ENCODE measurements at places on chromosomes 1 and 21. TPM values are rescaled to one million over a fixed set of nuclear protein-coding genes. Genes with fewer than 3 reads are reported as not detected.

The NBPF6 gene
- not detected for total RNA-seq

The CD53 gene
- total RNA-seq, result not detected

The PHLDA3 gene
- 319 TPM for total RNA-seq

The C1orf210 gene
- total RNA-seq, result not detected

The OXCT2 gene
- total RNA-seq, result 0.88 TPM

The EPHX1 gene
- 28.3 TPM for total RNA-seq

The SLAMF8 gene
- 0.05 TPM for total RNA-seq

The ERICH3 gene
- total RNA-seq, result not detected

GRCh38 chr1:44072204-44072603 lies 40.9 kb upstream of the SLC6A9 start:
- DNase-seq, result peak; percentile 94

DNA sequence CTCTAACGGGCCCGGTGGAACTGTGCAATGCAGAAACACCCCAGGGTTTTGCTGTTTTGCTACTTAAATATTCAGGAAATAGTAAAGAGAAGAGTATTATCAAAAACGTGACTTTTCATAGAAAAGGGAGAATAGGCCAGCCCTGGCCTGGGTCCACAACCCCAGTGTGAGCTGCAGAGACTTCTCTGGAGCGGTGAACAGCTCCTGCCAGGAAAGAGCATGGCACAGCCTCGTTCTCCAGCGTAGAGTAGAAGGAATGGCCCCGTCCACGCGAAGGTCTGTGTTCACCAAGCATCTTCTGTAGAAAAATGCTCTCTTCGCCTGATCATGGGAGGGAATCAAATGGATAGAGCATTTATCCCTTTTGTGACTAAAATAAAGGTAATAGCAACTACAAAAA lies 51.4 kb downstream of the PDE9A start:
- no peak for DNase-seq

DNA sequence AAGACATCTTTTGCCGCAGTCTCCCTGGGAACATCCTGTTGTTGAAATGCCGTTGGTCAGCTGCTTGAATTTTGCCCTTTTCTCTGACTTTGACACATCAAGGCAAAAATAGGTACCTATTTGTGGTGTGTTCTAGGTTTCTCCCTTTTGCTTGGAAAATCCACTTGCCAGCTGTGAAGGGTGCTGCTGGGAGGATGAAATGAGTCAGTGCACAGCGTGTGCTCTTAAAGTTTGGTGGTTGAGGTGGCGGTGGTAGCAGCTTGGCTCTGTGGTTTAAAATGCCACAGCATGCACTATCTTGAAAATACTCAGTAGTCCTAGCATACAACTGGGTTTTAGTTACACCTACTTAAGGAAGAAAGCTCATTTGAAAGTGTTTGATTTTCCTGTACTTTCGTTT lies 183.8 kb downstream of the DHRS3 start:
- peak; percentile 90 for DNase-seq

- DNase-seq, result peak; percentile 49
Measured at GRCh38 chr1:100597061-100597741, 59.3 kb downstream of the GPR88 start.

DNA sequence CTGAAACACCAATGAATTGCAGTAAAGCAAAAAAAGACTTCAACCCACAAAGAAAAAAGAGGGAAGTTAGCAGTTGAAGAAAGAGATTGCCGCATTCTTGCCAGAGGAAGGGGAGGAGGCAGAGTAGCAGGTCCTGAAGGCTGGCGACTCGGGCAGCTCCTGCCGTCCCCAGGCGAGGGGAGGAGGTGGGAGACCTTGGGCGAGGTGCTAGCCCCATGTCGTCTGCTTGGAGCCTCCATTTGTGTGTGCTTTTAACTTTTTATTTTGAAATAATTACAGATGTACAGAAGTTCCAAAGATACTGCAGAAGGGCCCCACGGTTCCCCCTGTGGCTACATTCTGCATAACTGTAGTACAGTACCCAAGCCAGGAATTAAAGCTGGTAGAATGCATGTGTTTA lies 6.7 kb downstream of the TRPM2 start:
- DNase-seq, result no peak

GRCh38 chr1:36857754-36858153 lies 176.6 kb downstream of the GRIK3 start:
- no peak for DNase-seq

GRCh38 chr1:171642197-171642596 lies 10.3 kb downstream of the MYOC start:
- DNase-seq, result no peak

- DNase-seq, result no peak
Measured at GRCh38 chr1:11738783-11739182, 2.8 kb downstream of the AGTRAP start.

- DNase-seq, result no peak
Measured at GRCh38 chr1:188017921-188018320, 1189.2 kb downstream of the PLA2G4A start.

DNA sequence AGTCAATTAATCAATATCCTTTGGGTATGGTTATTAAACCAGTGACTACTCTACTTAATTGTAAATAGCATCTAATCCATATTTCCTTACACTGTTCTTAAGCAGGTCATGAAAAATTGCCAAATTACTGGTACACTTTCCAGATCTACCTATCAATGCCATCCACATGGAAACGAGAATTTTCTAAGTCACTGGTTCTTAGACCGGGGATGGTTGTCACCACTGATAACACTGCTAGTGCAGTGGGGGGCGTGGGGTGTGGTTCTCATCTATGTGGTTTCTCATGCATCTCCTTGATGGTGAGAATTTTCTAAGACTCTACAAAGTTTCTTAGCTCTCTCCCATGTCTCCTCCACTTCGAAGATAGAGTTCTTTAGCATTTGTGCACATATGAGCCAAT lies 63.7 kb upstream of the COG2 start:
- DNase-seq, result no peak

DNA sequence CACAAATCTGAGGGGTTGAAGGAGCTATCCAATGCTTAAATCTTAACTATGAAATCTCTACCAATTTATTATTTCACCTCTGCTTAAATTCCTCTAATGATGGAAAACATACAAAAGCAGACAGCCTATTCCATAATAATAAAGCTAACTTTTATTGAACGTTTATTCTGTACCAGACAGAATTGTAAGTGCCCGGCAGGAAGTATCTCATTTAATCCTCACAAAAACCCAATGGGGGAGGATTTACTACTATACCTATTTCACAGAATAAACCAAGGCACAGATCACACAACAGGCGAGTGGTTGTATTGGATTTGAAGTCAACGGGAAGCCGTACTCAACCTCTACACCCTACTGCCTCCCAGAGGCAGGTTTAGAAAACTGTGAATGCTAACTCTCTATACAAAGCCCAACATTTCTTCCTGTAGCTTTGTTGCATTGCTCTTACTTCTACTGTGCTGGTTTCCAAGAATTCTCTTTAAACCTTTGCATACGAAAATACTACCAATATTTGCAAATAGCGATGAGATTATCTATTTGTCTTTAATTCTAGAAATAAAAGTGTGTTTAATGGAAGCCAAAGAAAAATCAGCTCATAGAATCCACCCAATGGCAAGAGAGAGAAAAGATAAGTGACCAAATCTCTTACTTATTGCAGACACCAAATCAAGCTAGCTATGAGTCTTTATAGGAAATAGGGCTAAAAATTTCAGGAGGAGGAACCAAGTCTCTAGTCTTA lies 33.5 kb upstream of the C1orf53 start:
- DNase-seq, result peak; percentile 59

- DNase-seq, result no peak
Measured at GRCh38 chr1:82220754-82221153, 420.0 kb downstream of the ADGRL2 start.

DNA sequence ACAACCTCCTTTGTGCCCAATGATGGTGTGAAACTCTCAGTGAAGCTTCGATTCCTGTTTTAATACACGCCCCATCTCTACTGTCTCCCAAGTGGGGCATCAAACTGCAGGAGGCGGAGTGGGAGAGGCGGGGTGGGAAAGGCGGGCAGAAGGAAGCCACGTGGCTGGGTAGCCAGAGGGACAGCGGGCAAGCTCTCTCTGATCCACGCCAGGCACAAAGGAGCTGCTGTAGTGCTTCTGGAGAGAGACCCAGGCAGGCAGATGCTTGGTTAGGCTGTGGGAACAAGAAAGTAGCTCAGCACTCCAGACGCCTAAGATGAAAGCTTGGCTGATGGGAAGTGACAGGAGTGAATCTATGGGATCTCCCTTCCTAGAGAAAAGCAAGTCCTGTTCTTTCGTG lies 25.7 kb downstream of the TRIM67 start:
- no peak for DNase-seq

GRCh38 chr1:179925922-179926849 lies 28.4 kb upstream of the CEP350 start:
- no peak for DNase-seq

GRCh38 chr1:75672528-75673393 lies 51.7 kb upstream of the ACADM start:
- DNase-seq, result peak; percentile 50

DNA sequence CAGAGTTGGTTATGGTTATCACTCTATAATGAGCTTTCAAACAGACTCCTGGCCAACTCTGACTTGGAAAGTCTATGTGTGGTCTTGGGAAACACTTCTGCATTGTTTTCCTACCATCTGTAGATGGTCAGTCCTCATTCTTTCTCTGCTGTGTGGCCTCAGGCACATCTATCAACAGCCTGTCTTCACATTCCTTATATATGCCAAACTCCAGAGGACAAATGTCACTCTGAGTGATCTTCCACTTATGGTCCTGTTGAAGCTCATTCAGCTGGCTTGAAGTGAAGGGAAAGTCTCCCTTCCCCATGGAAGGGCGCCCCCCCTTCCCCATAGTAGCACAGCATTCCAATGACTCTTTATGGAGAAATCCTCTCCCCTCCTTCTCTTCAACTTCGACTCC lies 58.7 kb downstream of the VANGL2 start:
- no peak for DNase-seq

DNA sequence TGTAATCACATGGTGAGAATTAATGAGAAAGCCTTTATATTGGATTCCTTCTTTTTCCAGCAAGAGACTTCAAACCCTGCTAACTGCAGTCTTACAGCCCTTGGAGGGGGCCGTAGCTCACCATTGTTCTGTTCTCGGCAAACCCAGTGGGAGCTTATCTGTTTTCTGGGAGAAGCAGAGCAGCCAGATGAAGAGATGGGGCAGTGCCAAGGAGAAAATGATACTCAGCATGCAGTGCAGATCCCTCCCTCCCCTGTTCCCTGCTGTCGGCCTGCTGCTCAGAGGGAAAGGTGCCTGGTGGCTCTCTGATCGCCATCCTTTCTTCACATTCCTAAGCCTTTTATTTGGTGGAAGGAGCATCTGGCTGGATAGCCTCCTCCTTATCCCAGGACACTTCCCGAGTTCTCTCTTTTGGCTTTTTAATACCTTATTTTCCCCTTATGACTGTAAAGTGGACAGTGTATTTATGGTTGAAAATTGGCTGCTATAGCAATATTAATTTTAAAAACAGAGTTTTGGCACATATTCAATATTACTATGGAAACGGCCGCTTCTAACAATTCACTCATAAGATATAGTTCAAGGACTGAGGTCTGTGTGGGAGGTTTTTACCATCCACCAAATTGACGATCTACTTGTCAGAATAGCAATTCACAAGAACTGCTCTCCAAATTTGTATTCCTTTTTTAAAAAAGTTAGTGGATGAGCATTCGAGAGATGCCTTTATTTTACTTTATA lies 203.4 kb downstream of the CRB1 start:
- peak; percentile 20 for DNase-seq

DNA sequence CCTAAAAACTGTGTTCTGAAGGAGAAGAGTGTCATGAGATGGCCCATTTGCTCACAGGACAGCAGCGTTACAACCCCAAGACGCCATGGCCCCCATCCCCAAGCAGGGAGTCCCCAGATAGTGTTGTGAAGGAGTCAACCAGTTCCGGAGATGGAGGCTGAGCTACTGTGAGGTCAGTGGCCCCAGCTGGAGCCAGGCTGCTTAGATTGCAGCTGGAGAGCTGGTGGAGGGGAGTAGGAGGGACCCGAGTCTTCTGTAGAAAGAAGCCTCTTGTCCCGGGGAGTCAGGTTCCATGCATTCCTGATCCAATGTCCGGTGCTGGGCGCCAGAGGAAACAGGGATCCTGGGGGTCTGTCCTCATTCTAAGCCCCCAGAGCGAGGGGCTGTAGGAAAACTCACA lies 93.5 kb upstream of the SIM2 start:
- no peak for DNase-seq

DNA sequence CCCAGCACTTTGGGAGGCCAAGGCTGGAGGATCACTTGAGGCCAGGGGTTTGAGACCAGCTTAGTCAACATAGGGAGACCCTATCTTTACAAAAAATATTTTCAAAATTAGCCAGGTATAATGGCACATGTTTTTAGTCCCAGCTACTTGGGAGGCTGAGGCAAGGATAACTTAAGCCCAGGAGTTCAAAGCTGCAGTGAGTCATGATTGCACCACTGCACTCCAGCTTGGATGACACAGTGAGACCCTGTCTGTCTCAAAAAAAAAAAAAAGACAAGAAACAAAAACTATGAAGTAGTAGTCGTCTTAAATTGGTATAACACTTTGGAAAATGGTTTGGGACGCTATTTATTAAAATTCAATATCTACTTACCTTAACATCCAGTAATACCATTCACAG lies 7.7 kb downstream of the AIM2 start:
- no peak for DNase-seq

DNA sequence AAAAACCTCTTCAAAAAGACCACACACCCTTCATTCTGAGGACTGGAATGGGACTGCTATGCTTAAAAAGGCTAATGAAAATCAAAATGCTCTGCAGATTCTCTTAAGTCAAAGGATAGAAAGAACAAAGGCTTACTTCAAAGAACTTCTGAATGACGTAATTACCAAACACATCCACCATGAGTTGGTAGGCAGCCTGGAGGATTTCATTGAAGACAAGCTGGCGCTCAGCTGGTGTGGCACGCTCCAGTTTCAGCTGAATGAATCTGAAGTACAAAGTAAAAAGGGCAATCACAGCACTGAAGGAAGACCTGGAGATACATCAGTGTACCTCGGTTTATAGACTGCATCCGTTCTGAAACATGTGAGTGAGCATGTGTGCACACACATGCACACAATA lies 43.5 kb upstream of the SDC3 start:
- no peak for DNase-seq

- no peak for DNase-seq
Measured at GRCh38 chr1:160419150-160419837, 18.9 kb downstream of the VANGL2 start.

DNA sequence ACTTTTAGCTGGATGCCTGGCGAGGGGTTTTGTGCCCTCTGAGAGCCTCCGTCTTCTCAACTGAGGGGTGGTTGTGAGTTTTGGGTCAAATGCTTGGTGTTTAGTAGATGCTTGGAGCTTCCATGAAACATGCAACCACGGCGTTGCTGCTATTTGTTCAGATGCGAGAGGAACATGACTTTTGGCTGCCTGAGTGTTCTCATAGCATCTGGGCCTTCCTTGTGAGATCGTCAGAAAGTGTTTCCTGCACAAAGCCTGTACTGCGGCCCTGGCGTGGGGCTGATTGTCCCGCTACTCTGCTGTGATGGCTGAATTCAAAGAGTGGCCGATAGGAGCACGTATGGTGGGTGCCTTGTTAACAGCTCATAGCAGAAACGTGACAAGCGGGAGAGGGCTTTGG lies 69.8 kb upstream of the FAM3B start:
- no peak for DNase-seq

- no peak for DNase-seq
Measured at GRCh38 chr1:179921472-179921871, 33.1 kb upstream of the CEP350 start.

GRCh38 chr1:8666389-8667167 lies 150.9 kb downstream of the RERE start:
- DNase-seq, result no peak

GRCh38 chr1:202107801-202108731 lies 14.7 kb upstream of the GPR37L1 start:
- DNase-seq, result no peak

All from myocyte (in vitro differentiated cells).